Sigmoid colon (tissue), 7 donors: ENCODE measurements at places on chromosomes 3 and 15. TPM values are rescaled to one million over a fixed set of nuclear protein-coding genes. Genes with fewer than 3 reads are reported as not detected.

- DNase-seq, result peak; percentile 38
These were observed 2.8 kb upstream of the NEK4 start for GRCh38 chr3:52773361-52774065.

DNA sequence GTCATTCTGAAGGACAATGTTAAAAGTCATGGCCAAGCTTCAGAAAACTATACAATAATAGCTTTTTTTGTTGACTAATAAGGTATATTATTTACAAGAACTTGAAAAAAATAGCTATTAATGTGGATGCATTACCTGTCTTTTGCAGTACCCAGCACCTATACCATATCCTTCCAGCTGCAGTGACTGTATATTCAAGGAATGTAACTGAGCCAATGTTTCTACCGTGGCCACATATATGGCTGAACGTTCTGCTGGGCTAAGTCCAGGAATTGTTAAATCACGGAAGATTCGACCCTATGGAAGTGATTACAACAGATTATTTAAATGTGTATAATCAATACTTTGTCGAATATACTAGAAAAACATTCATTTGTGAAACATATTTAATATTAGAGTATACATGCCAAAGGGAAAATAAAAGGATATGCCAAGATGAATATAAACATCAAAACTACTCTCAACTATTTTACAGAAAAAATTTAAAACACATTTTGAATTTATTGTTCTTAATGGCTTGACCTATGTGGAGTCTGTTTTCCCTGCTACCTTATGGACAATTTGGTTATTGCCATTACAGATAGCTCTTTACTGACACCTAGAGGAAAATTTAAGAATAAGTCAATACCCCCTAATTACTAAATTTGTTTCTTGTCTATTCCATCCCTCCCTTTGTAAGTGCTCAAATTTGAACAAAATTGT lies 17.6 kb downstream of the ACAD11 start:
- no peak for DNase-seq

DNA sequence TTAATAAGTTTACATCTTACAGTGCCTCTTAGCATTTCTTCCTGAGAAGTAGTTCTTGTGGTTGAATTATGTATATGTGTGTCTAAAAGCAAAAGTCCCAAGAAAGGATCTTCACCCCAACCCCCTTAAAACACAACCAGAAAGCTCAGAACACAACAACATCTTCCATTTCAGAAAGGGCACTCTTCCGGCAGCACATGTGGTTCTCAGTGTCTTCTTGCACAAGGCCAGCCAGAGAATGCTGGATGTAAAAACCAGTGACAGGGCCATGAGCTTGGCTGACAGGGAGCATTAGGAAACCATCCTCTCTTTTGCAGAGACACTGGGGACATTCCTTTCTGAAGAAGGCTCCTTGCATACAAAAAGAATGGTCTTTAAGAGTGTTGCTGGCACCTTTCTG lies 45.0 kb downstream of the EEFSEC start:
- no peak for DNase-seq

NANOGP8 gene
- not detected for total RNA-seq

EDC3 gene
- total RNA-seq, result 20.2 TPM

NUP210 gene
- total RNA-seq, result 4.2 TPM

TMEM158 gene
- 11.8 TPM for total RNA-seq

- DNase-seq, result no peak
These were observed 30.0 kb downstream of the HMCES start for GRCh38 chr3:129308636-129309035.

DNA sequence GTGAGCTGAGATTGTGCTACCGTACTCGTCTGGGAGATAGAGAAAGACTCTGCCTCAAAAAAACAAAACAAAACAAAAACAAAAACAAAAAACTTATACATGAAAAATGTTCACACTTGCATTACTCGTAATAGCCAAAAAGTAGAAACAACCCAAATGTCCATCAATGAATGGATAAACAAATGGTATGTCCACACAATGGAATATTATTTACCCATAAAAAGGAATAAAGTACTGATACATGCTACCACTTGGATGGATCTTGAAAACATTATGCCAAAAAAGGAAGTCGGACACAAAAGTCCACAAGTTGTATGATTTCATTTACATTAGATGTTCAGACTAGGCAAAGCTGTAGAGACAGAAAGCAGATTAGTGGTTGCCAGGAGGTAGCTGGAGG lies 26.7 kb downstream of the PCYT1A start:
- no peak for DNase-seq

DNA sequence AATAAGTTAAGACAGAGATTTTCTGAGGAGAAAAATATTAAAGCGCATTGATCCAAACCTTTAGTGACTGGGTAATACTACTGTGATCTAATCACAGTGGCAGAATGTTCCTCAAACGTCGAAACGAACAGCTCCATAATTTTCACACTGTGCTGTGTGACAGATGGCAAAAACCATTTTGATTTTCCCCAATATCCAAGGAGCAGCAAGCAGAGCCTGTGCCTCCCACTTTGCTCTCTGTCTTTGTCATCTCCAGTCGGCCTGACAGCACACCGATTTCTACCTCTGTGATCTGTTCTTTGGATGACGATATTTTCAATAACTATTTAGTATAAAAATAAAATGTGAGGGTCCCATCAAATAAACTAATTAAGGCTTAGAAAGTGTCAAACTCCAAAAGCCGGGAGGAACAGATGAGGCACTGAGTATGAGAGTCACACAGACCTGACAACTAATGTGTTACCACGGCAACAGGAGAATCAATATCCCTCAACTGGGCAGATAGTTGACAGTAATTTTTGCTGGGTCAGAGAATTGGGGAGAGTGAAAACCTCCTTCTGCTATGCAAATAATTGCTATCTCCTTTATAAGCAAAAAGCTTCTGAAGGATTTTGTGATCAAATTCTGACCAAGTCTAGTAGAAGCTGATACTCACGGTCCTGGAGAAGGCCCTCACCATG lies 489.1 kb upstream of the CFAP20DC start:
- no peak for DNase-seq

TLR9 gene
- total RNA-seq, result 0.55 TPM

DNA sequence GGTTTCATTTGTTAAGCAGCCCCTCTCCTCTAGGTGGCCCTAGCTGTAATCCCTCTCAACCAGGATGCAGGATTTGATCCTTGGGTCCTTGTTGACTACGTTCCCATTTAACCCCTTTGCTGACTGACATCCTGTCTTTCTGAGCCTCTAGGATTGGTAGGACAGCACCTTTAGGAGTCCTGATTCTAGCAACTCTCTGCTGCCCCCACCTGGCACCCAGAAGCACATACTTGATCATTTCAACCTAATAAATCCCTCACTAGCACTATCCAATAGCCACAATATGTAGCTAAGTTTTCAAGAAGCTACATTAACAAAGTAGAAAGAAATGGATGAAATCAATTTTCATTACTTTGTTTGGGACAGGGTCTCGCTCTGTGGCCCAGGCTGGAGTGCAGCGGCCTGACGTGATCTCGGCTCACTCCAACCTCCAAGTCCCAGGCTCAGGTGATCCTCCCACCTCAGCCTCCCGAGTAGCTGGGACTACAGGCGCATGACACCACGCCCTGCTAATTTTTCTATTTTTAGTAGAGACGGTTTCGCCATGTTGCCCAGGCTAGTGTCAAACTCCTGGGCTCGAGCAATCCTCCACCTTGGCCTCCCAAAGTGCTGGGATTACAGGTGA lies 28.3 kb downstream of the RSL24D1 start:
- DNase-seq, result no peak

GRCh38 chr3:179174898-179175297 lies 26.7 kb downstream of the PIK3CA start:
- DNase-seq, result no peak

ANKRD63 gene
- not detected for total RNA-seq

DNA sequence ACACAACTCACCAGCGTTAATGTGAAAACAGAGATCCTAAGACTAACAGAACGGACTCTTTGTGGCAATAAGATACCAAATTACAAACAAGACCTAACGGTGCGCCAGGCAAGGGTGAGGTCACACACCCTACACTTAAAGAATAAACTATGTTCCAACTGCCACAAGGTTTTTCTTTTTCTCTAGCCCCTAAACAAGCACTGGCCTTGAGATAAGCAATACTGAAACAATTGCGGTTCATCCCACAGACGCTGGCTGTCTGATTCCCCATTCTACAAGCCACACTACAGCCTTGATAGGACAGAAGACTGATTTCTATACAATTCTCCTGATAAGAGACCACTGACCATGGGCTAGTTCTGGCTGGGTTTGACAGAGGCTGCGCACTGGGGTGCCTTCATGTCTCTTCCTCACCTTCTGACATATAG lies 20.5 kb upstream of the LIMD1 start:
- DNase-seq, result peak; percentile 3

DNA sequence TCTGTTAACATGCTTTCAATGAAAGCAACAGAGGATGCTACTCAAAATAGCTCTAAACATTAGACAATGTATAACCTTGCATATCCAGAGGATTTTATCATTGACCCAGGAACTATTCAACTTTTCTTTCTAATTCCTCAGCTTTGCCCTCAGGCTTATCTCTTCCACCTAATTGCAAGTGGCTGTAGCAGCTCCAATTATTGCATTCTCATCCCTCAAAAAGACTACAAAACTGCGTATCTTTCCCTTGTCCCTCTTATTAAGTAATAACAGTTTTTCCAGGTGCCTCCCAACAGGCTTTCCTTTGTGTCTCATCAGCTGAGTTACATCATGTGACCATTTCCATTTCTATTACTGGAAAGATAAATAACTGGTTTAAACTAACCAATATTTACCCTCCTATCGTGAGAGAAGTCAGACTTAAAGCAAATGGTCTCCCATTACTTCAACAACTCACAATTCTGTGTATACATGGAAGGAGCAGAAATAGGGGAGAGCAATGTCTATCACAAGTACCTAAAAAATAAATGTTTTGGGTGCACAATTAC lies 78.0 kb upstream of the MBNL1 start:
- no peak for DNase-seq

SRGAP3 gene
- total RNA-seq, result 7.7 TPM

B3GNT5 gene
- 4.2 TPM for total RNA-seq

DNA sequence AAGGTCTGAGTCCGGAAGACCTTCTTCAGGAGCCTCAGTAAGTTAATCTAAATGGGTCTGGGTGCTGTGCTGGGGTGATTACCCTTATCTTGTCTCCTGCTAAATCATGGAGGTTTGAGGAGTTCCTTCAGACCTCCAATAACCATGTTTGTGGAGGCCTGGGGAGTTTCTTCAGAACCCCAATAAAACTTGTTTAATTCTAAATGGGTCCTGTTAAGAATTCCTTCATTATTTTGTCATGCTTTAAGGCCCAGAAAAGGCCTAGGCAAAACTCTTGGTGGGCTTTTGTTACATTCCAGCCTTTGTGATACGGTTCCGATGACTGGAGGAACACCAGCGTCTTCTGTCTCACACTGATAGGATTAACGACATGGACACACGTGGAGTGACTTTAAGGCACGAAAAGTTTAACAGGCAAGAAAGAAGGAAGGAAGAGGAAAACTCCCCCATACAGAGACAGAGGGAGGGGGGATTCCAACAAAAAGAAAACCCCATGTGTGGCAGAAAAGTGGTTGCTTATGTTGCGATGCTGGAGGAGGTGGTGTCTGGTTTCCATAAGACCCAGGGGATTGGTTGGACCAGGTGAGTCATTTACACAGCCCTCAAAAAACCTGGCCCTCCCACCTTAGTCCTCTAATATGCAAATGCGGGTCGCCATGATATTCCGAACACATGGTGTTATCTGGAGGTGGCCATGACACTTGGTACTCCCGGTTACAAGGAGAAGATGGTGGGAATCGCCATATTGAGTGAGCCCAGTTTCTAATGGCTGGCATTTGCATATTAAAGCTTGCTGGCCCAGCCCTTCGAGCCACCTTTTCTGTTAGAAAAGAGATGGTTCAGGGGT lies 72.6 kb upstream of the MFGE8 start:
- no peak for DNase-seq

DNA sequence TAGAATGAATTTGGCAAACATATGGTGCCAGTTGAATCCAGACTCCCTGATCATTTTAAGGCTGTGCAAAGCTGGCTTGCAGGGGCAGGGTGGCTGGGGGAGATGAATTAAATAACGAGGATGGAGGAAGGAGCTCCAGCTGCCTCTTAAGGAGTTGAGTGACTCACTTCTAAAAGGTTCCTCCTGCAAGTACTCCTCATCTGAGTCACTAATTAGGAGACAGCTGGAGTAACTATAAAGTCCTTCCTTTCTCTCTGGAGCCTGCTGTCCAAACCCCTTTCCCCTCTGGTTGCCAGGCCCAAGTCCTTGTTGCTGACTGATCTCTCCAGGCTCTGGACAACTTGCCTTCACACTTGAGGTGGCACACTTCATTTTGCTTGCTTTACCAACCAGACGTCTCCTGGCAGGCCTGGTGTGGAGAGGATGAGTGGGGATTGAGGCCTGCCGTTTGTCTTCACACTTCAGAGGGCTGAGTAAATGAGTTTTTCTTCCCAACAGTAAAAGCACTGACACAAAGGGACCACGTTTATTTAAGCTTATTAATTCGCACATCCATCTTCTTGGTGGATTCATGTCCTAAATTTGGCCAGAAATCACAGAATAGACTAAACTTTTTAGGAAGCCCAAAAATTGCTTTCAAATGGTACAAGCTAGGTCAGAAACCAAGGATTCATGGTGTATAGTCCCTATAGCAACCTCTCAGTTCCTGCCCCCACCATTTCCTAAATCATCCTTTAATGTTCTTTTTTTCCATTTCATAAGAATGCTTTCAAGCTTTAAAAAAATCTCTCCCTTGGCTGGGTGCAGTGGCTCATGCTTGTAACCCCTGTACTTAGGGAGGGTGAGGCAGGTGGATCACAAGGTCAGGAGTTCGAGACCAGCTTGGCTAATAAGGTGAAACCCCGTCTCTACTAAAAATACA lies 90.5 kb upstream of the MYRIP start:
- DNase-seq, result no peak

- DNase-seq, result no peak
These were observed 50.3 kb downstream of the SPATA12 start for GRCh38 chr3:57110798-57111197.

GRCh38 chr3:127706312-127706711 lies 33.6 kb downstream of the ABTB1 start:
- DNase-seq, result peak; percentile 64

GRCh38 chr15:44910981-44911625 lies 45.4 kb upstream of the TERB2 start:
- no peak for DNase-seq

- DNase-seq, result no peak
These were observed 93.8 kb downstream of the FHIT start for GRCh38 chr3:61157414-61157813.

- no peak for DNase-seq
These were observed 221.1 kb downstream of the SLCO3A1 start for GRCh38 chr15:92074646-92075045.

GRCh38 chr3:16084887-16085286 lies 89.6 kb upstream of the GALNT15 start:
- DNase-seq, result no peak

IMPG2 gene
- 0.66 TPM for total RNA-seq

HIGD2B gene
- total RNA-seq, result not detected

- DNase-seq, result no peak
These were observed 12.2 kb upstream of the TM2D3 start for GRCh38 chr15:101664303-101664913.
